Endothelial cell (in vitro differentiated cells): ENCODE measurements at places on chromosomes 6 and 20.

DNA sequence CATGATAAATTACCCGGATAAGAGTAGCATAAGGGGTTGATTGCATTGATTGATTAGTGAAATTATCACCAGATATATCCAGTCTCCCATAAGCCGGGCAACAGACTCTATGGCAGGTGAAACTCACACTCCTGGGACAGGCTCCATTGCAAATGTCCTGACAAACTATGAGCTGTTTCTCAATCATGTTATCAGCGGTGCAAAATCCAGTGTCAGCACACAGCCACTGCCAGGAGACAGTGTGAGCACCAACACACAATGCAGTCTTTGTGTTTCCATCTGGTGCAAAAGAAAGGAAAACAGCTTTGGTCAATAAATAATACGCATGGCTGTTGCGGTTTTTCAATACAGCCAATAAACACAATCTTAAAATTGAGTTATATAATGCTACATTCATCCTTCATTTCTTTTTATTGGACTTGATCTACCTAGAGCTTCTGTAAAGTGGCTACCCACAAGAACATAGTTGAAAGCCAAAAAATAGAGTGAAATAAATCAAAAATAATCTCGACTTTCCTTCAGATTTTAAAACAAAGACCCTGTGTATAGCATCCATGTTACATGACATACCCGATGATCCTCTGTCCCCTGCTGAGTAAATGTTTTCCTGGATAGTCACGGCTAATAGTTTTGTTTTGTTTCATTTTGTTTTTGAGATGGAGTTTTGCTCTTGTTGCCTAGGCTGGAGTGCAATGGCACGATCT is 64.3 kb upstream of the AFDN start:
- H3K4me1 ChIP-seq = peaks cover 12% of the 10 kb centered on the region
- no peaks in the 10 kb centered on the region for H3K36me3 ChIP-seq
- H3K27ac ChIP-seq = no peak overlapping the region
- DNase-seq = no peak
- peaks cover 11% of the 10 kb centered on the region for H3K27me3 ChIP-seq
- no peak overlapping the region for H3K4me3 ChIP-seq

DNA sequence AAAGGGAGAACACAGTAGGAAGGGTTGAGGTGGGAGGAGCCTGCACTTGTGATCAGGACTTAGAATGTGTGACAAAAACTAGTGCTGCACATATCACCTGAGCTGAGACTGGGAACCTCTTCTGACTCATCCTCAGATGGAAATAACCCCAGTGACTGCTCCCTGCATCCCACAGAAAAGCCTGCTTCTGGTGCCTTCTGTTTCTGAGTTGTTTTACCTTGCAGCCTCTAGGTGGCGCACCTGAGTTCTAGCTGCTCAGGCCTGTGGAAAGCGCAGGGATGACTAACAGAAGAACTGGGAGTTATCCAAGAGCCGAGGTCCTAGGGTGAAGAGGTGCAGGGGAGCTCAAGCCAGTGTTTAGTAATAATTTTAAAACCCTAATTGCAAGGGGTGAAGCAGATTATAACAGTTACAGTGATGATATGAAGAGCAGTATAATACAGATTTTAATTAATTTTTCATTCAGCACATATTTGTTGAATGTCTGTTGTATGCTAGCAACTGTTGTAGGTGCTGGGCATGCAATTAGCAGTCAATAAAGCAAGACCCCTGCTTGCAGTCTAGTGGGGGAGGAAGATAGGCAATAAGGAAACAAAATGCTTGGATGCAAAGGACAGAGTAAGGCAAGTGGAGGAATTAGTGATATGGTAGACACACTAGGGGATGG is 302.5 kb downstream of the DHX35 start:
- H3K27ac ChIP-seq = no peak overlapping the region
- DNase-seq = peak; percentile 73
- H3K4me1 ChIP-seq = peaks cover 13% of the 10 kb centered on the region
- H3K4me3 ChIP-seq = no peak overlapping the region

GRCh38 chr6:138073264-138073663 is 34.0 kb downstream of the PERP start:
- no peak for DNase-seq
- H3K27me3 ChIP-seq = no peaks in the 10 kb centered on the region
- no peak overlapping the region for H3K4me3 ChIP-seq
- peaks cover 8% of the 10 kb centered on the region for H3K36me3 ChIP-seq
- no peaks in the 10 kb centered on the region for H3K4me1 ChIP-seq
- no peak overlapping the region for H3K27ac ChIP-seq

DNA sequence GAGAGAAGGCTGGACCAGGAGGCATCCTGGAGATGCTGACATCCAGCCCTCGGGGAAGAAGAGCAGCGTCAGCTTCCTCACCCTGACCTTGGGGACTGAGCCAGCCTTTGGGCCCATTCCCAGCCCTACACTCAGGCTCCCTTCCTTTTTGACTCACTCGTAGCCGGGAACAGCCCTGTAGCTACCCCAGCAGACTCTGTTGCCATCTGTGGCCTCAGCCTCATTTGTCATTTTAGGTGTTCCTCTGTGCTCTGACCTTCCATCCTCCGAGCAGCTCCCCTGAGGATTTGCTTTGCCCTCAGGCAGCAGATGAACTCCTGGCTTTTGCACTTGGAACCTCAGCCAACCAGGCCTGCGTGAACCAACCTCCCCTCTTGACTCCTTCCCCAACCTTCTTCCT is 67.5 kb downstream of the ELOVL2 start:
- H3K27ac ChIP-seq = no peak overlapping the region
- no peak for DNase-seq
- no peak overlapping the region for H3K4me3 ChIP-seq
- no peaks in the 10 kb centered on the region for H3K36me3 ChIP-seq
- no peaks in the 10 kb centered on the region for H3K4me1 ChIP-seq
- H3K27me3 ChIP-seq = peaks cover 1% of the 10 kb centered on the region

GRCh38 chr6:138442663-138443062 is 38.6 kb downstream of the HEBP2 start:
- no peak overlapping the region for H3K4me3 ChIP-seq
- no peak for DNase-seq
- H3K27ac ChIP-seq = no peak overlapping the region
- no peaks in the 10 kb centered on the region for H3K4me1 ChIP-seq
- H3K27me3 ChIP-seq = no peaks in the 10 kb centered on the region

DNA sequence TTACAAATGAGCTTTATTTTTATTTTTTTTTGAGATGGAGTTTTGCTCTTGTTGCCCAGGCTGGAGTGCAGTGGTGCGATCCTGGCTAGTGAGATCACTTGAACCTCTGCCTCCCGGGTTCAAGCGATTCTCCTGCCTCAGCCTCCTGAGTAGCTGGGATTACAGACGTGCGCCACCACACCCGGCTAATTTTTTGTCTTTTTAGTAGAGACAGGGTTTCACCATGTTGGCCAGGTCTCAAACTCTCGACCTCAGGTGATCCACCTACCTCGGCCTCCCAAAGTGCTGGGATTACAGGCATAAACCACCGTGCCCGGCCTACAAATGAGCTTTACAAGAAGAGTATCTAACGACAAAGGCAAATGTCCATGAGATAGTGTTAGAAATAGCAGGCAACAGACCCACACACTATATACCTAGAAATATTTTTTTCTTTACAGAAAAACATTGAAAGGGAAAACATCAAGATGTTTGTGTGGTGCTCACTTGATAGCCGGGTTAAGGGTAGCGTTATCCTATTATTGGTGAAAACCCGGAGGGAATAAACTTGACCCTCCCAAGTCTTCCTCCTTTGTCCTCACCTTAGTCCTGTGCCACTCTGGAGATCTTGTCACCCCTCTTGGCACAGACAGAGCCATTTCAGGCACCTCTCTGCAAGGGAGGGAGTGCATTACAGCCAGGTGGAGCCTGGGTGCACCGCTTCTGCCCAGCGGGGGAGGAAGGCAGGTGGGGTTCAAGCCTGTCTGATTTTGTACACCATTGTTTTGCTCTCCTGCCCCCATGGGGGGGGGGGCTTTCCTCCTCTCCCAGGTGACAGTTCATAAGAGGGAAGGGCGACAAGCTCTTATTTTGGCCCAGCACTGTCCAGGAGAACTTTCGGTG is 21.0 kb upstream of the AVP start:
- H3K27me3 ChIP-seq = peaks cover 1% of the 10 kb centered on the region
- H3K4me1 ChIP-seq = peaks cover 5% of the 10 kb centered on the region
- DNase-seq = no peak

DNA sequence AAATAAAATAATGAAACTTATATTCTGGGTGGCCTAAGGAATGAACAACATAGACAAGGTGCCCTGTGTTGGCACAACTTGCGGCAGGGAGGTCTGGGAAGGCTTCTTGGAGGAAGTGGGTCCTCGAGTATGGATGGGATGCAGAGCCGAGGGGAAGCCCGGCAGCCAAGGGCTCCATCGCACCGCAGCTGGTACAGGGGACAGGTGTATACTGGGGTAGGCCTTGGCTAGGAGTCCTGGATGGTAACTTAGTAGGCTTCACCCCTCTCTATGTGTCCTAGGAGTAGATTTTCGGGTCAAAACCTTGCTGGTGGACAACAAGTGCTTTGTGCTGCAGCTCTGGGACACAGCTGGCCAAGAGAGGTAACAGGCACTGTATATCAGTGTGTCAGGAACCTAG is 28.0 kb downstream of the RAB44 start:
- H3K27ac ChIP-seq = no peak overlapping the region
- H3K4me1 ChIP-seq = peaks cover 24% of the 10 kb centered on the region
- DNase-seq = no peak
- H3K4me3 ChIP-seq = no peak overlapping the region
- no peaks in the 10 kb centered on the region for H3K36me3 ChIP-seq

GRCh38 chr6:24537082-24537699 is 42.4 kb downstream of the ALDH5A1 start:
- no peaks in the 10 kb centered on the region for H3K36me3 ChIP-seq
- no peak overlapping the region for H3K27ac ChIP-seq
- H3K27me3 ChIP-seq = no peaks in the 10 kb centered on the region
- DNase-seq = no peak
- no peak overlapping the region for H3K4me3 ChIP-seq

- H3K4me1 ChIP-seq = peaks cover 13% of the 10 kb centered on the region
- H3K27ac ChIP-seq = no peak overlapping the region
- no peak overlapping the region for H3K4me3 ChIP-seq
- H3K36me3 ChIP-seq = no peaks in the 10 kb centered on the region
Observed at GRCh38 chr6:167294241-167294640, 3.1 kb downstream of the UNC93A start.
